GM23338 (cell line): ENCODE measurements at places on chromosomes 1 and 21. TPM values are rescaled to one million over a fixed set of nuclear protein-coding genes. Genes with fewer than 3 reads are reported as not detected.
A peak's percentile ranks its signal among the peaks of the same experiment; 100 is the strongest.

GRCh38 chr1:17950728-17951127 lies 156.9 kb upstream of the IGSF21 start:
- no peak for DNase-seq

DNA sequence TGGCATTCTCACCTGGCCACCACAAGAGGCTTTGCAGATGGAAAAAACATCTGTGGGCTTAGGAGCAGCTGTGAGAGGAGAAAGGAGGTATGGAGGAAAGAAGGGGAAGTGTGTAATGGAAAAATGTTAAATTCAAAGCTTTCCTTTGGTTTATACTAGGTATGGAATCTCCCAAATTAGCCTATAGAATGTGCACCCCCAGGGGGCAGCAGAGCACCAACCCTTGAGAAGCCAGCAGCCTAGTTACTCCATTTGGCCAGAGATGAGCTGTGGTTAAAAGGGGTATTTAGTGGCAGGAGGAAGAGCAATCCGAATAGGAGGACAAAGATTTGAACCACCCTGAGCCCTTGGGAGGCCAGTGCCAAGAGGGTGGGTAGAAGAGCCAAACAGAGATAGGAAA lies 97.5 kb upstream of the CTTNBP2NL start:
- peak; percentile 88 for DNase-seq

Gene TSACC
- 0.66 and 2.5 TPM in 2 replicates for total RNA-seq

DNA sequence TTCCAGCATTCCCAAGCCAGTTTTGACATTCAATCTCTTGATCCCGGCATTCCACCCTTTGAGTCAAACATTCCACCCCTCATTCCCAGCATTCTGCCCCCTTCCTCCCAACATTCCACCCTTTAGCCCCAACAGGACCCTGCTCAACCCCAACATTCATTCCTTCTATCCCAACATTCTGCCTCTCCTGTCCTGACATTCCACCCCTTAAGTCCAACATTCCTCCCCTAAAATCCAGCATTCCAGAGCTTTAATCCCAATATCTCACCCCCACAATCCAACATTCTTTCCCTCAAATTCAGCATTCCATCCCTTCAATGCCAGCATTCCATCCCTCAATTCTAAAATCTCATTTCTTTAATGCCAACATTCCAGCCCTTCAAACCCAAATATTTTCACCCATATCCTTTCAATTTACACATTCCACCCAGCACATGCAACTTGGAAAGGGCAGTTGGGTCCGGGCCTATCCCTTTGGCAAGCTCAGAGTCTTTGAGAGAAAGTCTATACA lies 22.9 kb downstream of the DDX20 start:
- DNase-seq, result peak; percentile 83

- DNase-seq, result peak; percentile 30
Measured at GRCh38 chr1:192100686-192101468, 57.4 kb upstream of the RGS18 start.

DNA sequence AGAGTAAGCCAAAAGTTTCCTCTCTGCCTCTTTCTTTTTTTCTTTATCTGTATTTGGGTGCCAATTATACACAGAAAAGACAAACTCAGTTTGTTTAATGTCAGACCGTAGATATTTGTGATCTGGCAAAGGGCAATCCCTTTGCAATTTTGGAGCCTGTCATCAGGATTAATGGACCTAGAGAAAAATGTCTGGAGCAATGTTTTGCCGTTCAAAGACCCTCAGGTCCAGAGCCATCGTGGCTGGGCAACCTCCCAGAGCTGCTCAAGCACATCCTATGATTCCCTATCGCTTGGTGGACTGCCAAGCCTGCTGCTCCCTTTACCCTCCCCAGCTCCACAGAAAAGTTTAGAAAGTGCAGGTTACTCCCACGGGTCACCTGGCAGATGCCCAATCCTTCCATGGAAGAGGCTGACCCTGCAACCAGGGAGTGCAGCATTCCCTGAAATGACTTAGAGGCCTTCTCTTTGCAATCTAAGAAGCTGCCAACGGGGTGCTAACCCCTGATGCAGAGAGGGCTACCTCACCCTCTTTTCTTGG lies 112.5 kb upstream of the NGF start:
- no peak for DNase-seq

- no peak for DNase-seq
Measured at GRCh38 chr1:1146596-1146995, 27.1 kb upstream of the TTLL10 start.
